ENCODE measurements at places on chromosomes 2 and 18. TPM values are rescaled to one million over a fixed set of nuclear protein-coding genes. Genes with fewer than 3 reads are reported as not detected.

MAP2 gene
- polyA plus RNA-seq, result 33.0 TPM

ABCG8 gene
- 0.84 TPM for polyA plus RNA-seq

C1GALT1C1L gene
- polyA plus RNA-seq, result 3.0 TPM

- no peak for DNase-seq
Observed at GRCh38 chr2:162022290-162022945, 51.6 kb downstream of the DPP4 start.

- DNase-seq, result no peak
Observed at GRCh38 chr18:78967692-78968091, 11.9 kb upstream of the SALL3 start.

DNA sequence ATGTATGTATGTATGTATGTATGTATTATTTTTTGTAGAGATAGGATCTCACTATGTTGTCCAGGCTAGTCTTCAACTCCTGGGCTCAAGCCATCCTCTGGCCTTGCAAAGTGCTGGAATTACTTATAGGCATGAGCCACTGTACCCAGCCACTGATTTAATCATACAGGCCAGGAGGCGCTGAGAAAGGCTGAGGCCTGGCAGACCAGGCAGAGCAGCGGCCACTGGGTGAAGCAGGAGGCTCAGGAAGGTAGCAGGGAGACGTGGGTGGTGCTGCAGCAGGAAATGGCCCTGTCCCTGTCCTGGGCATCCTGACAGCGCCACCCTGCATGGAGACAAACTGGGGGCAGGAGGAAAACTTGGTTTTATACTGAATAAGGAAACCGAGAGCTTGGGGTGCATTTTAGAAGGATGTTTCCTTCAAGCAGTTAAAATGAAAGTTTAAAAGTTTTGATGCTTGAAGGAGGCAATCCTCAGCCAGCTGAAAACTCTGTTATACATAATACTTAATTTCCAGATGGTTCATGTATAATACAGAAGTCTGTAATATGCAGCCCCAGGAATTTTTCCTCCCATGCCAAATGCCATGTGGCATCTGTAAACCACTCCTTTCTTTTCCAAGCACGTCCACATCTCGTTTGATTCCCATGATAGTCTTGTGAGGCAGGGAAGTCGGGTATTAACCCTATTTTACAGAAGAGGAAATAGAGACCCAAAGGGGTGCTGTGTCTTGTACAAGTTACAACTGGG, 182.4 kb downstream of the CELF4 start:
- DNase-seq, result no peak

GRCh38 chr2:178943745-178944144, 106.2 kb downstream of the CCDC141 start:
- no peak for DNase-seq

GRCh38 chr2:142875652-142876051, 1.8 kb upstream of the KYNU start:
- no peak for DNase-seq

- peak; percentile 31 for DNase-seq
Observed at GRCh38 chr2:104434318-104434792, 419.6 kb upstream of the POU3F3 start.

All from renal cortex interstitium (tissue), 15 donors.